SHP77 (cell line): ENCODE measurements at places on chromosomes 7 and 10.

DNA sequence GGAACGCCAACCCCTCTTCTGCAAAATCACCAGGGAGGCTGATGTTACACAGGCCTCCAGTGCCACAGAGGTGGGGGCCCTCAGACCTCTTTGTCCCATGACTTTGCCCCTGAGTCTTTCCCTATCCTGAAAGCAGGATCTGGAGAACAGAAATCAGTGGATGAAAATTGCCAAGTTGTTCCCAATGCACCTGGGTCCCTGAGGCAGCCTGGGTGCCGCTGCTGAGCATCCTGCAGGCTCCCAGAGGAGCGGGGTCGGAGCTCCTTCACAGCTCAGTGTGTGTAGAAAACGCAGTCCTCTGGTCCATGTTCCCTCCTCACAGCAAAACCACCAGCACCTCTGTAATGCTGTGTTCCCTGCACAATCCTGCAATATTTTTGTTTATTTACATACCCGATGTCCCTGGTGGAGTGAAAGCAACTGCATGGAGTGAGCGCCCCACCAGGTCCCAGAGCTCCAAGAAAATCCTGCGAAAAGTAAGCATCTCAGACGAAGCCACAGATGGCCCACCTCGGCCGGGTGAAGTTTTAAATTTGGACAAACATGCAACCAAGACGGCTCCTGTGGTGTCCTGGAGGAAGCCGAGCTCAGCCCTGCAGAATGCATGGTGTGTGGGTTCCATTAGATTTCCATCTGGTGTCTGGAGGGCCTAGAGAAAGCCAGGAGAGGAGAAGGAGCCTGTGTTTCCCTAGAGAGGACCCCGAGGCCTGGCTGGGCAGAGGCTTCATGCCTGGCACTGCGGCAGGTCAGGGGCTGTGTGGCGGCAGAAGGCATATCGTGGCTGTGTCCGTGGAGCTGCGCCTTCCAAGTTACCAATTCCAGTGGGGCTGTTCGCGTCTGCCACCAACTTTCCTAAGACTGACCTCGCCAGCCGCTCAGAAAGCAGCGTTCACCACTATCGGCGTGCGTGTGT, 235.2 kb downstream of the WDR37 start:
- DNase-seq: peak; percentile 8

DNA sequence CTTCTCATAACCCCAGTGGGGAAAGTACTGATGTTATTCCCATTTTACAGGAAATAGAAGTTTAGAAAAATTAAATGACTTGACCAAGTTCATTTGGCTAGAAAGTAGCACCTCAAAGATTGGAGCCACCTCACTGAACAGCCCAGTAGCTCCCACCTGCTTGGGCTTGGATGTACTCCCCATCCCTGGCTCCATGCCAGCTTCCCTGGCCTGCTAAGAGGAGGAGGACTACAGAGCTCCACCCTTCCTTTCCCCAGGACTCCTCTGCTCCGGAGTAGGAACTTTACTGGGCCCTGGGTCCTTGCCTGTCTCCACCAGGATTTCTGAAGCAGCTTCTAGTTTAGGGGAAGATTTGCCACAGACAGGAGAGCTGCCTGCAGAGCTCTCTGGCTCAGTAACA, 3.1 kb downstream of the HPS6 start:
- peak; percentile 68 for DNase-seq

DNA sequence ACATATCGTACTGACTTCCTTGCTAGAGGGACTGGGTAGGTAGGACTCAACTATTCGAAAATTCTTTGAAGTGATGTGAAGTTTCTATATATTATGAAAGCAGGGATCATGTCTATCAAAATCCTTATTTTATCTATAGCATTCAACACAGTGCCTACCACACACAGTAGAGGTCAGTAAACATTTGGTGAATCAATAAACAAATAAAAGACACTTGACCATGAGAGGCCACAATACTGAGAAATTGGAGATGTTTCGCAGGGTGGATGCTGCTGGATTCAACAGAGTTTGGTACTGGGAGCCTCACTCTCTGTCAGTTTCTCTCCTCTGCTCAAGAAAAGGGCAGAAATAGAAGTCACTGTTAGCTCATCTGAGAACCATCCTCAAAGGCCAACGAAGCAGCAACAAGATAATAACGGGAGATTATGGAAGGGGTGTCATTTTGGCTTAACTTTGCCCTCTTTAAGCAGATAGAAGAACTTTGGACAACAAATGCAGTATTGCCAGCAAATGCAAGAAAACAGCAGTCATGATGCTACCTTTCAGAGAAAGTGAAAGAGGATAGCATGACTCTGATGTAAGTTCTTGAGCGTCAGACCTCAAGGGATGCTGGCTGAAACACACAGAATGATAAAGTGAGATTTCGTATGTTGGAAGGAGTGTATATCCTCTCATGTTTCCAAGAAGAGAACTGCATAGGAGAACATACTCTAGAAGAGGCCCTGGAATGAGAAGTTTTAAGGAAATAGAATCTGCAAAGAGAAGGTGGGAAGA, 107.6 kb downstream of the SEMA3E start:
- no peak for DNase-seq

- no peak for DNase-seq
These were observed 151.0 kb upstream of the FRMD4A start for GRCh38 chr10:14481752-14482151.

GRCh38 chr7:101106386-101106785, 20.5 kb upstream of the SERPINE1 start:
- no peak for DNase-seq

- DNase-seq: no peak
These were observed 66.2 kb upstream of the CCNY start for GRCh38 chr10:35270100-35270499.

GRCh38 chr7:101594790-101595189, 34.3 kb downstream of the MYL10 start:
- no peak for DNase-seq

DNA sequence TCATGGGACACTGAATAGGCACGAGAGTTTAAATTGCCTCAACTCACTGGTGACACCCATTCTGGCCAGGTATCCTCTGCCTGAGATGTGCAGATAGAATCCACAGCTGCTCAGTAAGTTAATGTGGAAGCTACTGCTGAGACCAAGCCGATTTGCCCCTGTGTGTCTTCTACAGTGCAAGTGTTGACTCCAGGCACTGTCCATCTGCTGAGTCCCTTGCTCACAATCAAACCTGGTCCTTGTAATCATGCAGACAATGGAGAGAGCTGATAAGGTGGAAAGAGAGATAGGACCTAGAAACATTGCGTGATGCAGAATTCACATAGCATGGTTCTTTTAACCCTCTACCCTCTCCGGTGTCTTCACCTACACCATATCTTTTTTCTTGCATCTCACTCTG, 101.4 kb downstream of the ITGB8 start:
- DNase-seq: no peak

GRCh38 chr7:37322831-37323230, 125.8 kb downstream of the ELMO1 start:
- DNase-seq: no peak

DNA sequence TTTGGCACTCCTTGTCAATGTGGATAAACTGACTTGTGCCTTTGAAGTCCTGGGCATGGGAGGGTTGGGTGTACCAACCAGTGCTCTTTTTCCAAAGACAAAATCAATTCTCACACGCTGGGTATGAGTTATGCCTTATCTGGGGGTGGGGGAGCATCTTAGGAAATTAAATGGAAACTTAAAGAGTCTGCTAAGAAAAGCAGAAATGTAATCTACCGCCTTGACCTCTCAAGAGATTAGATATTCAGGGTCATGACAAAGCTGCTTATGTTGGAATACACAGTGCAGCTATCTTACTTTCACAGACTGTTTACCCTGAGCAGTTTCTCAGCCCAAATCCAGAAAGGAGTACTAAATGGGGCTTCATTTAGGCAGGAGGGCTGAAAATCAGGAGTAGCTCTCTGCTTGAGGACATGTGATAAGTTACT, 2.6 kb downstream of the MEST start:
- no peak for DNase-seq

DNA sequence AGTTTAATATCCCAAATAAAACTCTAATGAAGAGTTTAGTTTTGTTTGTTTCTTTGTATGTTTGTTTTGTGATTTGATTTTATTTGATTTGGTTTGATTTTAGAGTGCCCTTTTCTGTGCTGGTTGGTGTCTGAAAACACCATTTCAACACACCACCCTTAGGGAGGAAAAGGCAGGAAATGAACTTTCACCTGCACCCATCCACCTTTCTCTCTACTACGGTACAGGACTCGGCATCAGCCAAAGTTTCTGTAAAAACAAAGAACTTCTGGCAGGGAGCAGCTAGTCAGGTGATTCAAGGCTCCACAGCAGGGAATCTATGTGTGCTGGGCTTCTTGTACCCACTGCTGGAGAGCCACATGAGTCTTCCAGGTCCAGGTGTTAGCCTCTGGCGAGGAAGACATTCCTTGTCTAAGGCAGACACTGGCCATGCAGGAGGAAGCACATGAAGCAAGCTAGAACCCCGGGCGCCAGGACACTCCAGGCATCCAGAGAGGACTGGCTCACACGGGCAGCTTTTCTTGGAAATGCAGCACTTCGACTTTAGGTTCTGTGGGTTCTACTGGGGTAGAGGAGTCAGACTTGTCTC, 22.1 kb upstream of the STK17A start:
- DNase-seq: no peak

- no peak for DNase-seq
These were observed 546.8 kb upstream of the FOXK1 start for GRCh38 chr7:4135301-4135700.

DNA sequence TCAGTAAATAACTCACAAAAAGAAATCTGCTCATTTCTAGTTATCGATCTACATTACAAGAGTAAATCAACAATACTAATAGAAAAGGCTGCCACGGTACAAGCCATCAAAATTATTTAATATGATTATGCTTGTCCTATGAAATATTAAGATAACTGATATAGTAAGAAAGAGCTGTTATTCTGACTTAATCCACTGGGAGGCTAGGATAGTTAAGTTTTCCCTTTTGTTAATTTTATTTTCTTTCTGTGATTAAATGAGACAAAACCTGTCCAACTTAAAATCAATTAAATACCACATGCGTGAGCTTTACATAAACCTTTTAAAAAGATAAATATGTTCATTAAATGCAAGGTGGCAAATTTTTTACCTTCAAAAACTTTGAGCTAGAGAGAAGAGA, 114.8 kb downstream of the LMBR1 start:
- no peak for DNase-seq

DNA sequence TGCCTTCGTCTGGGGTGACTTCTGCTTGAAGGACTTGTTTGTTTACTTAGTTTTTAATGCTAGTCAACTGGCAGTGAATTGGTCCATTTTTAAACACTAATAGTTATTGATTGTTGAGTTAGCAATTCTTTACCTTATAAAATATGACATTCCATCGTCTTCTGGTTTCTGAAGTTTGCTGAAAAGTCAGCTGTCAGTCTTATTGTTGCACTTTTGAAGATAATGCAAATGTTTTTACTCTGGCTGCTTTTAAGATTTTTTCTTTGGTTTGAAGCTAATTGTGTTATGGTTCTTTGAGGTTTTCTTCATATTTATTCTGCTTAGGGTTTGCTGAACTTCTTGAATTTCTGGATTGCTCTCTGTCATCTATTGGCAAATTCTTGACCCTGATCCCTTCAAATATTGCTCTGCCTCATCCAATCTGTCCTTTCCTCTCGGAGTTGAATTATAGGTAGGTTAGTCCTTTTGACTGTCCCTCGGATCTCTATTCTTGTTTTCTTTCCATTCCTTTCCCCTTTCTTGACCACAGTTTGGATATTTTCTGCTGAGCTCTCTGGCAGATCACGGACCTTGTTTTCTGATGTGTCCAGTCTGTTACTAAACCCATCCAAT, 24.2 kb downstream of the MGMT start:
- DNase-seq: no peak

DNA sequence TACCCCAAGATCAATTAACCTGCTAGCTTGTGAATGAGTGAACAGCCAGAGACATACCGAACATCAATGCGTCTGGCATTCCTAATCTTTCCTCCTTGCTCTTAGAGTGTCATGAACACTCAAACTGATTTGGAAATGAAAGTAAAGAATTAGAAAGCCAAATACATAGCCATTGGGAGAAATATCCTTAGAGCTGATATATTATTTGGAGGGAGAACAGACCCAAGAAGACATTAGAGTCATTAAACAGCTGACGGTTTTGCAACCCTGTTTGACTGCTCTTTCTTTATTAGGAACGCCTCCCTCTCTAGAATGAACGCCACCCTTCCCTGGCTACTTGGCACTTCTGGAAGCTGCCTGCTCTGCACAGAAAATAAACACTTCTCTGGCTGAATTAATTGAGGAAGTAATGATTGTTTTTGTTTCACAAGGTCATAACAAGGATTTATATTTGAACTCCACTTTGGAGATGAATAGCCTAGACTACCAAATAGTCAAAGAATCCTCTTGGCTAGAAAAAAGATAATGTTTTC, 42.8 kb downstream of the CTTNBP2 start:
- no peak for DNase-seq

DNA sequence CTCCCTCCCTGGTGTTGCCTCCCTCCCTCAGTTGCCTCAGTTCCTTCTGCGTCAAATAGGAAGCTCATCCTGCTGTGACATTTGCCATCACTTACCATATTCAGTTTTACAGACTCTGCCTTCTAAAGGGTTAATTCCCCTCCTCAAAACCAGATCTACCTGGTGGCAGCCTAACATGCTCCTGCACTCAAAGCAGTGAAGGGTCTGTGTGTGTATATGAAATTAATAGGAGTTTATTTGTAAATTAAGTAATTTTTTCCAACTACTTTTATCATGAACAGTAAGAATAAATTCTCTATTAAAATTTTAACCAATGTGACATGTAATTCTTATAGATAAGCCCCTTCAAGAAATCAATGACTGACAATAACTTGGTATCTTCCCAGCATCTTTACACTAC, 158.6 kb upstream of the INSYN2A start:
- no peak for DNase-seq

DNA sequence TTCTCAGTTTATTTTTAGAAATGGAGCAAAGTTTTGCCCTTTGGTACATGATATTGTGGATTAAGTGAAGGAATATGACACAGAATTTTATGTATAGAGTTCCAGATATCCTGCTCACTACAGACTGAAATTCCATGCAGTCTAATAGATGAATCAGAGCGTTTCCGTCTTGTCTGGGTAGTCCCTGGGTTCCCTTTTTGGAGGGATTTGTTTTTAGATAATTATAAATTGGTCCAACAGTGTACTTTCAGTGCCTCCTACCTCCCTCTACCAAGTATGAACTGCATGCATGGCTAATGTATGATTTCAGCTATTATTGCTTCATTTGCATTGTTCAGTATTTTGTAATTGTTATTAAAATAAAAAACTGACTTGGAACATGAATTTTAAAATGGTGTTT, 74.4 kb downstream of the SEPTIN7 start:
- DNase-seq: no peak

- DNase-seq: no peak
These were observed 47.3 kb downstream of the NPVF start for GRCh38 chr7:25180946-25181345.

GRCh38 chr10:63256009-63256773, 123.1 kb downstream of the NRBF2 start:
- DNase-seq: no peak

DNA sequence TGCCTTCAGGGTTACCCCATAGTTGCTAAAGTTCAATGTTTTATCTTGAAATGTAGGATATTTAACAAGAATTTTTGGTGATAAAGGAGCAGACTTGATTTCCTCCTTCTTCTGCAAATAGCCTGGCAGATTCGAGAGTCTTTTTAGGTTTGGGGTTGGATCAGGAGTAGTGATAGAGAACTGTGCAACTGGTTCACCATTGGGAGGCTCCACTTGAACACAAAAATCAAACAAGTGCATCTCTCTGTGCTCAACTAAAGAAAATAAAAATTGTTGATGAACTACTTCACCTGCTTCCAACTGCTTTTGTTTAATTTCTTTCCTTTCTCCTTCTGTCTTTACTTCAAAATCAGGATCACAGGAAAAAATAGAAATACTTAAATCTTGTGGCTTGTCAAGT, 58.5 kb downstream of the MACC1 start:
- no peak for DNase-seq

GRCh38 chr10:113999531-113999930, 44.1 kb upstream of the ADRB1 start:
- no peak for DNase-seq
